ENCODE measurements at places on chromosomes 12 and 14. TPM values are rescaled to one million over a fixed set of nuclear protein-coding genes. Genes with fewer than 3 reads are reported as not detected.
A peak's percentile ranks its signal among the peaks of the same experiment; 100 is the strongest.

Gene GPR65
- total RNA-seq: 0.26 TPM

- no peak for DNase-seq
Observed at GRCh38 chr14:98958632-98959031, 313.4 kb downstream of the BCL11B start.

DNA sequence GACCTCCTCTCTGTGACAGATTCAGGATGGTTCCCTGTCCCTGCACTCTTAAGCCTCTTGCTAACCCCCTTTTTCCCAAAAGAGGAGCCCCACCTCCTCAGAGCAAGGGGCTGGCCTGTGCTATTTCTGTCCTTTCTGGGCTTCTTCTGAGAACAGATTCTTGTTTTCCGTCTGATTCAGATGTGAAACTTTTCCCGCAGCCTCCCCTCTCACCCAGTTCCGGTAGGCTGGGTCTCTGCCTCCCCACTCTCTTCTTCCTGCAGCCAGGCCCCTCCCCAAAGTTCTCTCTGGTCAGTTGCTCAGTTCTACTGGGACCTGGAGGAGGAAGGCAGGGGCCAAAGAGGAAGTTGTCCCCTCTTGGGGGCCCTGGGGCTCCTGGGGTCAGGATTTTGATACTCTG is 11.8 kb downstream of the PDE1B start:
- no peak for DNase-seq

DNA sequence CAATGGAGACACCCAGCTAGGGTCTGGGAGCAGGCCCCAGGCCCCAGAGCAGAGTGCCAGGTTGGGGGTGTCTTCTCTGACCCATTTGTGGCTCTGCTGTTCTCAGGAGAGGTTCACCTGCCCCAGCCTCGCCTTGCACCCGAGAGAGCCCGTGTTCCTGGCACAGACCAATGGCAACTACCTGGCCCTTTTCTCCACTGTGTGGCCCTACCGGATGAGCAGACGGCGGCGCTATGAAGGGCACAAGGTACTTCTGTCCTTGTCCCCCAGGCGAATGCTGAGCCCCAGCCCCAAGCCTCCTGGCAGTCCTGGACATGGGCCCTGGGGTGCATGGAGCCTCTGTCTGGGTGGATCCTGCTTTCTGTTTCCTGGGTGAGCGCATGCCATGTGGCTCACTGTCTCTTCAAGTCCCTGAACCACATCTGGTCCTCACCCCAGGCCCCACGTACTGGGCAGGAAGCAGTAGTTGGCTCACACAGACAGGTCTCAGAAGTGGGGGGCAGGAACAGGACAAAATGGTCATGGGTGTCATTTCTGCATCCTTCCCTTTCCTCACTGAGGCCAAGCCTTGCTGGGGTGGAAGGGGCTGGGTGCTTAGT is 58.2 kb downstream of the BEGAIN start:
- DNase-seq: peak; percentile 44

GRCh38 chr14:75579882-75580281 is 1.5 kb downstream of the FLVCR2 start:
- no peak for DNase-seq

- DNase-seq: no peak
Observed at GRCh38 chr12:47791351-47791746, 18.3 kb downstream of the SLC48A1 start.

GRCh38 chr12:93894391-93895088 is 217.4 kb downstream of the CRADD start:
- peak; percentile 88 for DNase-seq

DNA sequence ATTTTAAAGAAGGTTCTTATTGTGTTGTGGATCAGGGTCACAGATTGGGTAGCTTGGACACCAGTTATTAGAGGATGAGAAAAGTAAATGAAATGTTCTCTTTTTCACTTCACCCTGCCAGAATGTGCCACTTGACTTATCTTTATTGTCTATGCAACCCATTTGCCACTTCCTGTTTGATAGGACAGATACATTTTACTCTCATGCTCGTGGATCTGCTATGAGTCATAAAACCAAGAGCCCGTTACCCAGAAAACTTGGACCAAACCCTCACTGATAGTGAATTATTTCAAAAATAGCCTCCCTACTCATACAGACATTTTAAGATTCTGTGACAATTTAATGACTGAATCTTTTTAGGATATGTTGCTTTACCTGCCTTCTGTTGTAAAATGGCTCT is 1.8 kb downstream of the ISCA2 start:
- DNase-seq: no peak
